ENCODE measurements at places on chromosomes 11 and 22.

DNA sequence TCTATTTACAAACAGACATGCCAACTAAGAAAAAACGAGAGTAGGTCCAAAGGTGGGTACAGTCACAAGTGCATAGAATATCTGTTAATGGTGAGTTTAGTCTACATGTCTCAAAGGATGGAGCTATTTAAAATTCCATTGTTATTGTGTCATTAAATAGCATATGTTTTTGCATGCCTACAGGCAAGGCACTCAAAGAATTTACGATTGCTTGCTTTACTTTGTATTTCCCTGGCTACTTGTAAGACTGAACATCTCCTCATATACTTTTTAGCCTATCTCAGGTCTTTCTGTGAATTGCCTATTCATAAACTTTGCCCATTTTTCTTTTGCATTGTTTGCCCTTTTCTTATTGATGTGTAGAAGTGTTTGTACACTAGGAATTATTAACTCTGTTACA is 39.7 kb downstream of the DEUP1 start:
- DNase-seq = no peak

GRCh38 chr11:119376197-119376847 is 5.2 kb downstream of the USP2 start:
- peak; percentile 68 for DNase-seq

DNA sequence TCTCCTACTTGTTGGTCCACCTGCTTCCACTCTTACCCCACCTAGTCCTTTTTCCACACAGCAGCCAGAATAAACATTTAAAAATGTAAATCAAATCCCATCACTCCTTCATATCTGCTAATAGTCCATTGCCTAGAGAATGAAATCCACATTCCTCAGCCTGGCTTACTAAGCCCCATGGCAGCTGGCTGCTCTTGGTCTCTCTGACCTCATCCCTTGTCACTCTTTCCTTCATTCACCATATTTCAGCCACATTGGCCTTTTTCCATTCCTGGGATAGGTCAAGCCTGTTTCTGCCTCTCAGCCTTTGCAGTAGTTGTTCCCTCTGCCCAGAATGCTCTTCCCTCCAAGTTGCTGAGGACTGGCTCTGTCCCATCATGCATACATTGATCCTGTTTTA is 512.8 kb downstream of the INSC start:
- DNase-seq = no peak

DNA sequence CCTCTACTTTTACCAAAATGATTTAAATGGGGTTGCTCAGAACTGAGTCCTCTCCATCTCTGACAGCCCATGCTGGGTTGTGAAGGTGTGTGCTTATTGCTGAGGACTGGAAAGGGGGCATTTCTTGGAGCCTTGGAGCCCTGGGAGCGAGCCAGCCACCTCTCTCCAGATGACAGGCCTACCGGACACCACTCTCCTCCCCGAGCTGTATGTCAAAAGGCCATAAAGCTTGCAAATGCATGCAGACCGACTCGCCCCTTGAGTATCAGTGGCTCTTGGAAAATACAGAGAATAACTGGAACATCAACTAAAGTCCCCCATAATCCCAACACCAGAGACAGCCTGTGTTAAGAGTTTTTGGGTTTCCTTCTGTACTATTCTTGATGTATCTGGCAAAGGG is 67.9 kb upstream of the PITPNB start:
- DNase-seq = no peak

GRCh38 chr11:28728666-28729065 is 620.5 kb downstream of the METTL15 start:
- no peak for DNase-seq

DNA sequence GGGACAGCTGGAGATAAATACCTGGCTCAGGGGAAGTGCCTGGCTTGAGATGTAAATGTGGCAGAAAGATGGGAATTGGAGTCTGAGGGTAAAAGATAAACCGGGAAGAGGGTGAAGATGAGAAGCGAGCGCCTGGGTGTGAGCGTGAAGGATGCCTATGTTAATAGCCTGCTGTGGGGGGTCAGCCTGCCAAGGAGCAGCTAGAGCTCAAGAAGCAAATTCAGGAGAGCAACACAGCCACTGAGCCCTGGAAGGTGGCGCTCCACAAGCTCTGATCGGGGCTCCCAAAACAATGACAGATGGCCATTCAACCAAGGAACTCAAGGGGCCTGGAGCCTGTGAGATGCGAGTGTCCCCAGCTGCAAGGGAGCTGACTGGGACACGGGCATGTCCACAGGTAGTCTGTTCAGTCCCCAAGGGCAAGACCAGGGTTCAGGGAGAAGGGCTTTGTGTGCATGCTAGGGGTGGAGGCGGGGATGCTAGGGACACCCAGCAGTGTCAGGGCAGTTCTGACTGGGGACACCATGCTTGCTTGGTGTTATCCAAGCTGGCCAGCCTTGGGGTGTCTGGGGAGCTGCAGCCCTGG is 2.8 kb downstream of the GSC2 start:
- no peak for DNase-seq

DNA sequence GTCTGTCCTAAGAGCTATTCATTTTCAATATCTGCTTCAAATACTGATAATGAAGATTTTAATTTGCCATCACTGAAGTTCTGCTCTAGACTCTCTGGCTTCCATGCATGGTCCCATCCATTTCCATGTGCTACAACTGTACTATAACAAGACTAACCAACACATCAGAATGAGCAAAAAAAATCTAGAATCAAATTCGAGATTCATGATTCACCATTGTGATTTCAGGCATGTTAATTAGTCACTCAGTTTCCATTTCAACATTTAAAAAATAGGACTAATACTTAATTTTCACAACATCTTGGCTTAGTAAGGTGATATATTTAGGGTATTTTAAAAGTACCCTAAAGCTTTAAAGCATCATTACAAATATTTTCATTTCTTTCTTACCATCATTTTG is 22.8 kb downstream of the PICALM start:
- no peak for DNase-seq

DNA sequence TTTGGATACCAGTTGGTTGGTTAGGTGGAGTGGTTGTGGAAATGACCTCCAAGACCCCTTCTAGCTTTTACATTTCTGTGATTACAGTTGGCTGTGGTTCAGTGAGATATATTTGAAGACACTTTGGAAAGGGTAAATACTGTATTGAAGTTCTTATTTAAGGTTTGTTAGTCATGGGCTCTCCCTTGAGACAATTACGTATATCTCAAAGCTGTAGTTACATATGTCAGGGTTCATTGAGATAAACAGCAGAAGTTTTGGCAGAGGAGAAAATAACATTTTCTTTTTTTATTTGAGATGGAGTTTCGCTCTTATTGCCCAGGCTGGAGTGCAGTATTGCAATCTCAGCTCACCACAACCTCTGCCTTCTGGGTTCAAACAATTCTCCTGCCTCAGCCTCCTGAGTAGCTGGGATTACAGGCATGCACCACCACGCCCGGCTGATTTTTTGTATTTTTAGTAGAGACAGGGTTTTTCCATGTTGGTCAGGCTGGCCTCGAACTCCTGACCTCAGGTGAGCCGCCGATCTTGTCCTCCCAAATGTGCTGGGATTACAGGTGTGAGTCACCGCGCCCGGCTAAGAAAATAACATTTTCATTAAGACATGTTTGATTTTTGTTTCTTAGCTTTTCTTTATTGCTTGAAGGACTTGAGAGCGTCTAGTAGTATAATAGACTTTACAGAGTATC is 1.9 kb downstream of the RNF121 start:
- no peak for DNase-seq

DNA sequence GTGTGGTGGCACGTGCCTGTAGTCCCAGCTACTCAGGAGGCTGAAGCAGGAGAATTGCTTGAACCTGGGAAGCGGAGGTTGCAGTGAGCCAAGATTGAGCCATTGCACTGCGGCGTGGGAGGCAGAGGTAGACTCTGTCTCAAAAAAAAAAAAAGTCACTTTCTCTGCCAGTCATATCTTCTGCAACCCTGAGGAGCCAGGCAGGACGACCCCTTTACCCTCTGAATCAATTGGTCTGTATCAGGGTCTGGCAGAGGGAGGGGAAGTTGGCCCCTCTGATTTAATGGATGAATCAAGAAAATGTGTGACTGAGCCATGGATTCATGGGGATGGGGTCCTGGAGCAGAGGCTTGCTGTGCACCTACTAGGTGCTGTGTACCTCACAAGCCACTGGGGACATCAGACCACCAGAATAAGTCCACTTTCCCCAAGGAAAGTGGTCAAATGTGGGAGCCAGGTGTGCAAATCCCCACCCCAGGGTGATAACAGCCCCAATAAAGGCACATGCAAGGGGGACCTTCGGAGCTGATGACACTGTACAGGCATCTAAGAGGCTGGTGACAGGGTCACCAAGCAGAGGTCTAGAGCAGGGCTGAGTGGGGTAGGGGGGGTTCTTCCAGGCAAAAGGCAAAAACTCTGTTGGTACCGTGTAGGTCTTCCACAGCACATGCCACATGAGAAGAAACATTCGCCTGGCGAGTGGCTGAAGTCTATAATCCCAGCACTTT is 29.0 kb downstream of the TXN2 start:
- DNase-seq = no peak

DNA sequence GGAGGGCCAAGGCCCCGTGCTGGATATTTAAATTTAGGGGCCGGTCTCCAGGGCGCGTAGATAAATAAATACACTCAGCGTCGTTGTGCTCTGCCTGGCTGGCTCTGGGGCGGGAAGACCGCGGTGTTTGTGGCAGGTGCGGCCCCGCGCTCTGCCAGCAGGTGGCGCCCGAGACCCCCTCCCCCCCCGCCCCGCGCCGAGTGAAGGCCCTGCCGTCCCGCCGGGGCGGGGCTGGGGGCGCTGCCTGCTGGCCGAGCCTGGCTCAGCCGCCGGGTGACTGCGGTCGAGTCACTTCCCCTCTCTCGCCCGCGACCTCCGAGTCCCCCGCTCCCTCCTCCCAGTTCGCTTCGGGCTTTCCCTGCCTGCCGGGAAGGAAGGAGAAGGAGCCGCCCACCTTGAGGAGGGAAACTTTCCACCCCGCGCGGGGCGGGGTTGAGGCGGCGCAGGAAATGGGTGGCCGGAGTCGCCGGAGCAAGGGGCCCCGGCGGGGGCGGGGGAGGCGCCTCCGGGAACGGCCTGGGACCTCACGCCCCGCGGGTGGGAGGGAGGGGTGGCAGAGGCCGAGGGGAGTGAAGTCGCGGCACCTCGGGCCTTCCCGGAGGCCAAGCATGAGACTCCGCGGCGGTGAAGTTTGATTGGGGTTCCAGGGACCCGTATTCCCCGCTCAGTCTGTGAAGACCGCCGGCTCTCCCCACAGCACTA is 1.6 kb upstream of the EHBP1L1 start:
- no peak for DNase-seq

DNA sequence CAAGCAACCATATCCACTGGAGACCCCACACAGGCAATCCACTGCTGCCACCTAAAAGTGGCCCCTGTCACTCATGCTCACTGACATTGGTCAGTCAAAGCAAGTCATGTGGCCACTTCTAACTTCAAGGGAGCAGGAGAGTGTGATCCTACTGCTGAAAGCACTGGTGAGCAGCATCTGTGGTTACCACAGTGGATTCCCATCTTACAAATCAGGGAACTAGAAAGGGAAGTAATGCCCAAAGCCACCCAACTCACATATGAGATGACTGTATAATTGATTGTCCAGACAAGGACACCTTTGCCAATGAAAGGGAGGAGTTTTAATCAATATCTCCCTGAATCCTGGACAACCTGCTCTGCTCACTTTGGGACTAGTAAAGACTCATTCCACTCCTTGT is 17.7 kb downstream of the RCN1 start:
- DNase-seq = no peak

DNA sequence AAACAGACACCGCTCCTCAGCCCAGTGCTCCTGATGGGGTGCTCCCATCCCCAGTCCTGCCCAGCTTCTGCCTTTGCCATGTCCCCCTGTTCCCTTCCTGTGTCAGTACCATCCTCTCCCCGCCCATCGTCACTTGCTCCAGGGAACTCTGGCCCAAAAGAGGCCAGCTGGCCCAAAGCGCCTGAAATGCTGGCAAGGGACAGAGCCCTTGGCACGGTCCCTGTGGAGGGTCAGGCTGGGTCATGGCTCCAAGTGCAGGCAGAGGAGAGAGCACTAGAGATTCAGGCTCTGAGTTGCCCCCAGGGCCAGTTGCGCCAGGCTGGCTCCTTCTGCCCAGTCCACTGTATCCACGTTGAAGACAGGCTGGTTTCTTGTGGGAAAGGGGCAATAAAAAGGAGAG is 8.4 kb upstream of the HDHD5 start:
- peak; percentile 30 for DNase-seq

GRCh38 chr11:124892146-124892545 is 5.5 kb downstream of the ROBO4 start:
- no peak for DNase-seq

DNA sequence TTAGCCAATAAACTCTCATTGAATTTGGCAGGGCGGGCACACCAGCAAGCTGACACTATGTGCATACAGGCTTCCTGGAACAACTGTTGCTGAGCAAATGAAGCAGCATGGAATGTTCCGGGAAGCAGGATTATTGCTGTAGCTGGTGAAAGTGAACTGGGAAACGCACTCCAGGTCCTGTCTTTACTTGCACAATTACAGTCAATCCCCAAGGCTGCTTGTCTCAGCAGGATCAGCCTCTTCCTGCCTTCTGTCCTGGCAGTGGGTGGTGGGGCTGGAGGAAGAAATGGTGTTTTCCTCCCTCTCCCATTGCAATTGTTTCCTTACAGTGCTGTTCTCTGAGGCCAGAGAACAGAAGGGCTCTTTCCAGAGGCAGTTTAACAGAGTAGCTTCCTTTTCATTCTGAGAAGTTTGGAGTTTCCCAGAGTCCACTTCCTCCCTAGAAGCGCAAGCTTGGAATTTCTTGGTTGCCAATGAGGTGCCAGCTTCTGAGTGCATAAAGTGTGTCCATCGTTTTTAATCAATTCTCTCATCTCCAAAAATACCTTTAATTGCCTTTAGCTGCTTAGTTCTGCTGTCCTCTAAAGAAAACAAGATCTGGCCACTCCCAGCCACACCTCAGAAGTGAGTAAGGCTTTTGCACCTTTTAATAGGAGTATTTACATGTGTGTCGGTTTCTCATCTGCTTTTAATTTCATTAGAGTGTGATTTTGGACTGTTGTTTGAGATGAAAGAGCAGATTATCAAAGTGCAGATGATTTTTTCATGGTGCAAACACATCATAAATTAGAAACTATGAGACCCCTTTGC is 19.9 kb downstream of the CD44 start:
- peak; percentile 38 for DNase-seq

- DNase-seq = no peak
Measured at GRCh38 chr11:134235399-134235798, 10.9 kb downstream of the VPS26B start.

- peak; percentile 56 for DNase-seq
Measured at GRCh38 chr22:42994917-42995562, 19.9 kb downstream of the PACSIN2 start.

GRCh38 chr11:22976146-22976545 is 115.9 kb upstream of the CCDC179 start:
- no peak for DNase-seq

DNA sequence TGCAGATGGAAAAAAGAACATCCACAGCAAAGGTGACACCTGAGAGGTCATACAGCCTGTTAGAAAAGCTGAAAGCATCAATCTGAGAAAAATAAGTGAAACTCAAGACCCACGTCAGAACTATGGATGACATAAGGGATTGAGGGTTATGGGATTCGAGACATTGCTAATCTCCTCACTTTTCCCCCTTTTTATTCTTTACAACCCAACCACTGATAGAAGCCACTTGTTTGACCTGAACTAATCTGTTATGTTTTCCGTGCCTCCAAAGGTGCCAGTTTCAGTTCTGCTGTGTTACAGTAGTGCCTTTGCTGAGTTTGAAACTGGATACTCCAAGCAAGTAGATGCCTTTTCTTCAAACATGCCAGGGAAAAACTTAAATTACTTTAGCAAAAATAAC is 16.9 kb upstream of the SESN3 start:
- no peak for DNase-seq

- no peak for DNase-seq
Measured at GRCh38 chr22:19884161-19884953, 29.7 kb upstream of the GNB1L start.

GRCh38 chr11:103648670-103649400 is 387.6 kb upstream of the DDI1 start:
- no peak for DNase-seq
